Large intestine (tissue), 12 donors: ENCODE measurements at places on chromosomes 5 and 9.

DNA sequence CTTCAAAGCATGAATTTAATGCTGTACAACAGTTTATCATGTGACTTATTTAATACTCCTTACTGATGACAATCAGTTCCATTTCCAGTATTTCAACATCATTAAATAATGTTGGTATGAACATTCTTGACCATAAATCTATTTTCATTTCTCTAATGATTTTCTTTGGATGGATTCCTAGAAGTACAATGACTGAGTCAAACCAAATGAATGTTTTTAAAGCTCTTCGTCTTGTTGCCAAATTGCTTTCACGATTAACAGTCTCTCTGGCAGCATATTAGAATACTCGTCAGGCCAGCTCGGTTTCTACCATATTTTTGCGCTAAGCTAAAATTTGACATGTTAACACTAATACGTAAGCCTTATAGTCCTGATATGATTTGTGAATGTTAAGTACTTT lies 197.0 kb downstream of the TRPM3 start:
- DNase-seq = no peak

GRCh38 chr5:147887026-147887627 lies 8.6 kb downstream of the SCGB3A2 start:
- no peak for DNase-seq

DNA sequence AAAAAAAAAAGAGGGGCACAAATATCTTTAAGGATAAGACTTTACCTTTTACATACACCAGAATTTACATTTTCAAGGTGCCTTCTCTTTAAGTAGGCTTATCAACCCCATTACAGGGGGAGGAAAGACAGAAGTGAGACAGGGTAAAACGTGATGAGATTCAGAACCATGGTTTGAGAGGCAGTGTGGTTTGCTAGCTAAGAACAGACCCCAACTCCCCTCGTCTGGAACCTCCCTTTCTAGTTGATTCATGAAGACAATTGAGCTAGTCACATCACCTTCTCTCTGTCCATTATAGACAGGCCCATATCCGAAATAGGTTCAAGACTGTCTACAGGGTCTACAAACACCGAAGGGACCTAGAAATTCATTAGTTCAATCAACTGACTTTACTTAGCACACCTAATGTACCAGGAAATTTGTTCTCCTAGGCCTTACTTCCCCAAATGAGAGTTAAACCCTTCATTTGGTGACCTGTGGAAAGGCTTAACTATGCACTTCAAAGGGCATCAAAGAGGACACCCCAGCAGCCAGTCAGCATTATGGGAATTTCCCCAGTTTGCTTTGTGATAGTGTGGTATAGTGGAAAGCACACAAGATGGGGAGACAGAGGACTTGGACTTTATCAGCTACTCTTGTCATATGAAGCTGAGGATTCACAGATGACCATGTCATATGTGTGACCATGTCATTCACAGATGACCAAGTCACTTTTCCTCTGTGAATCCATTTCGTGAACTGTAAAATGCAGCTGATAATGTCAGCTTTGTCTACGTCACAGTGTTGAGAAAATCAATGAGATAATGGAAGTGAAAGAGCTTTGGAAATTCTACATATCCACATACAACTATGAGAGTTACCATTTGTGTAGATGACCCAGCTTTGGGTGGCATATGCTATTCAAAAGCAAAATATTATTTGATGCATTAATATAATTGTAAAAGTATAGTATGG lies 40.2 kb upstream of the CYFIP2 start:
- DNase-seq = no peak

DNA sequence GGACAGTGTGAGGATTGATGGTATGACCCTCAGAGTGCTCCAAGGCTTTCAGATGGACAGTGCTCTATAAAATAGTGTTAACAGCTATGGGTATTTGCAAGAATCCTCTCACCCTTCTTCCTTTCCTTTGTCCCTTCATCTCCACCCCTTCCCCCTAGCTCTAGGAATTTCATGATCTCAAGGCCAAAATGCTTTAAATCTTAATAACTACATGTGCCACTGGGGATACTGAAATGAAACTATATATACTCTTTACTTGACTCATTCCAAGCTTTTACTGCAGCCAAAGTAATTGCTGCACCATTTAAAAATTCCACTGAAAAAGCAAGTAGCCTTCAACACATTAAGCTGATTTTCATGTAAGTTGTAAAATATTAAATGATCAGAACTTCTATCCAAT lies 361.6 kb upstream of the SLC30A5 start:
- no peak for DNase-seq

DNA sequence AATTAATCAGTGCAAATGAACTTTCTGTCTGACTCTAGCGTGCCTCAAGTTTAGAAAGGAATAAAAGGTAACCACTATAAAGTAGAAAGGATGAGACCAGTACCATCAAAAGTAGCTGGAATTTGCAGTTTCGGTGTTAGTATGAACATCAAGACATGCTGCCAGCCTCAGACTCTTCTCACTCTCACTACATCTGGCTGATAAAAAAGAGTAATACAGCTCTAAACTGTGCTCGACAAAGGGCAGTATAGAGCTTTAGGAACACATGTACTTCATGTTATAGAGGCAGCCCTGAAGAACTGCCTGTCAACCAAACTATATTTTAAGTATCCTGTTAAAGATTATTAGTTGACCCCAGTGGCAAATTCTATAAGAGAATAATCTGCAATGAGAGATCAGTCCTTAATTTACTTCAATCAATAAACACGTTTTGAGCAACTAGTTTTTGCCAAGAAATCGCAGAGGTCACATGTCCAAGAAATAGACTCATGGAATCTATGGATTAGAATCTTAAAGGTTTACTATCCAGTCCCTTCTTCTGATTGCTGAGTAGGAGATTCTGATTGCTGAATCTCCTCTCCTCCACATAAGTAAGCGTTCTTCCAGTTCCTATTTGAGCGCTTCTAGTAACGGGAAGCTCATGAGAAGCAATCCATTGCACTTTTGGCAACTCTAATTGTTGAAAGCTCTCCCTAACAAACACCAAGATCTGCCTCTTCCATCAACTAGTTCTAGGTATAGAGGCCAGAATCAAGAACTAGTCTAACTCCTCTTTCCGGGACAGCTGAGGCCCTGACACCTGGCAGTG lies 941 bp downstream of the XPA start:
- DNase-seq = peak; percentile 17

DNA sequence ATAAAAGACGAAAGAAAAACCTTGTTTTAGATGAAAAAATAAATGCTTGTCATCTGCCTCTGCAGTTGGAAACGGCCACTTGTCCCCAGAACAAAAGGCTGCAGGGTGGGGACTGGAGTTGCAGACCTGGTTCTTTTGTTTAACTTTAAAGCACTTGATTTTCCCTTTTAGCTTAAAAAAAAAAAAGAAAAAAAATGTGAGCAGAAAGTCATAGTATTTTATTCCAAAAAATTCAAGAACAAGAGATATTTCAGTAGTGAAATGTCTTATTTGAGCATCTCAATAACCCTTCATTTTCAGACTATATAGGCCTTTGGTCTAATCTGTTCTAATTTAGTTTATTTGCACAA lies 1.8 kb downstream of the MAP1B start:
- DNase-seq = no peak

DNA sequence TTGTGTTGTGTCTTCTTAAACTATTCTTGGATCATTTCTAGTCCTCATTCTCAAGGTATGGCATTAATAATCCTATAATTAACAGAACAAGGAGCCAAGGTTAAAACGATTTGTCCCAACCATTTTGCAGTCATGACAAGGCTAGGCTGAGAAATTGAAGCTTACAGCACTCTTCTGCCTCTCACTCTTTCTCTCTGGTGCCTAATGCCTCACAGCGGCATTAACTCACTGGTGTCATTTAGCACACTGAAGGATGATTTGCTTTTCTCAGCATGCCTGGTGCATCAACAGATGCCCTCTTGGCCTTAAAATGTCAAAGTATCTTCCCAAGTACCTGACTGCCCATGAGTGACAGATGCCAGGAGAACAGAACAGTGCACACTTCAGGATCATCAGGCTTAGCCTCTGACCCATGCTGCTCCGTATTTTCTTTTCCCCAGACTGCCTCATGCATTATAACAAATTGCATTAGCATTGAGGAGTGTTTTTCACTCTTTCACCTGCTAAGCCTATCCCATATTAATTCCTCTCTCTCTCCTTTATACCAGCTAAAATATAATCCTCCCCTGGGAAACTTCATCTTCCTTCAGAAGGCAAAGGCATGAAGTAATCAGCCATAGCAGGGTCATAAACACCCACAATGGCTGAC lies 61.1 kb upstream of the SV2C start:
- no peak for DNase-seq

DNA sequence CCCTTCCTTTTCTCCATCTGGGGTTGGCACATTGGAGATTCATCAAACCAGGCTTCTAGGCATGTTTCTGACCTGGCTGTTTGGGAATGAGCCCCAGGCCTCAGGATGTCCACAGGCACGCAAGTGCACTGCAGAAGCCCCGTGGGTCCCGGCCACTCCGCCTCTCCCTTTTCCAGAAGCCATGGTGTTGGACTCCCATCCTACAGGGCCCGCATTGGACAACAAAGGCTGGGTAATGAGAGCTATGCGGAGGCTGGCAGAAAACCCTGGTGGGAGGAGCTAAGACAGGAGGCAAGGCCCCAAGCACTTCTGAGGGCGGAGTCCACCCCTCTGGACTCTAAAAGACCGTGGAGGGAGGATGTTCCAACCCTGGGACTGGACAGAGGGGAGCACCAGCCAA lies 160.6 kb downstream of the OLFM1 start:
- DNase-seq = no peak

GRCh38 chr9:99511723-99512122 lies 289.6 kb downstream of the SEC61B start:
- DNase-seq = no peak

DNA sequence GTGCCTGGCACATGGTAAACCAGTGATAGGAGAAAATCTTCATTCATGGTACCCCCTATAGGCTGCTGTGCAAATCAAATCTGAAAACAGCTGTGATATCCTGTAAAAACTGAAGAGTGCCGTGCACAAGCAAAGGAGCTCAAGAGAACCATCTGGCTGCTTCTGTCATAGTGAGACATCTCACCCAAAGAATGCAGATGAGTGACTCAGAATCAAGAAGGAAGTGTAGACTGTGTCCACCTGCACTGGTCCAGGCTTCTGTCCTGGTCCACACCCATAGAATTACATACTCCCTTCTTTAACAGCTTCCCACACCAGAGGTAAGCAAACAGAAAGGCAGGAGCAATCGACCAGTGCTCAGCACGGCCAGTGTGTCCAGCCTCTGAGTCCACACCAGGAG lies 195.9 kb downstream of the ASTN2 start:
- no peak for DNase-seq

DNA sequence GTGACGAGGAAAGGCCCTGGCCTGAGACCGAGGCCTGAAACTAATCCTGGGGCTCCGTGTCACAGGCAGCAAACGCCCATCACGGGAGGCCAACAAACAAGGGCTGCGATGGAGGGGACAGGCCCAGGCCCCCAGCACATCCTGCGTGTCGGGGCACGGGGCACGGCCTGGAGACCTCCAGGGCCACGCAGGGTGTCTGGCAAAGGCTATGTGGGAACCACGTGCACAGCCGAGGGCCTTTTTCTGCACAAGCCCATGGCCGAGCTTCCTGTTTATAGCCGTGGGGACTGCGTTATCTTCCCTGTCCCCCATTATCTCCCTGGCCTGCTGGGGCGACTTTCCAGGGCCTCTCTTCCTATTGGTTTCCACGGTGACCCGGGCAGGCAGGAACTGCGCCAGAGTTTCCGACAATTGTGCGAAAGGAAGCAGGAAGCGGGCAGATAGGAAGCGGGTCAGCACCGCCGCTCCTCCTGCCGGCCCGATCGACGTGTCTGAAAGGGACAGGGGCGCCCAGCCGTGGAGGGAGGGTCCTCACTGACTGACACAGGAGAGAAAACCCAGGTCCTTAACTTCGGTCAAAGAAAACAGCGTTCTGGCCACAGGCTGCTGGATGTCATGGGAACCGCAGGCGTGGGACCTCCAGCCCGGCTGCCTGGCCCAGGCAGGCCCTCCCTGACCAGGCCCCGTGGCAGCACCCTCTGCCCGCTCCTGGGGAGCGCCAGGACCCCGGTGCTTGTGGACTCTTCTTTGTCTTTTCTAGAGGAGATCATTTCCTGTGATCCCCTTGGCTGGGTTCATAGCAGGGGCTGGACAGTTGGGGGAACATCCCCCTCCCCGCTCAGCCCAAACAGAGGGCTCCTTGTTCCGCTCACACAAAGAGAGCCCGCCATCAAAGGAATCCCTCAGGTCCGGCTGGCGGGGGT lies 29.1 kb upstream of the SEC16A start:
- no peak for DNase-seq

GRCh38 chr9:19895006-19895405 lies 106.2 kb upstream of the SLC24A2 start:
- no peak for DNase-seq
